Stimulated activated CD8-positive, alpha-beta memory T cell treated with anti-CD3 and anti-CD28 coated beads, Interleukin-7, amount 100 ng/mL, for 24 hours (primary cell): ENCODE measurements at places on chromosomes 6 and 20.

- no peak for DNase-seq
Observed at GRCh38 chr20:2890742-2891141, 17.5 kb downstream of the PTPRA start.

DNA sequence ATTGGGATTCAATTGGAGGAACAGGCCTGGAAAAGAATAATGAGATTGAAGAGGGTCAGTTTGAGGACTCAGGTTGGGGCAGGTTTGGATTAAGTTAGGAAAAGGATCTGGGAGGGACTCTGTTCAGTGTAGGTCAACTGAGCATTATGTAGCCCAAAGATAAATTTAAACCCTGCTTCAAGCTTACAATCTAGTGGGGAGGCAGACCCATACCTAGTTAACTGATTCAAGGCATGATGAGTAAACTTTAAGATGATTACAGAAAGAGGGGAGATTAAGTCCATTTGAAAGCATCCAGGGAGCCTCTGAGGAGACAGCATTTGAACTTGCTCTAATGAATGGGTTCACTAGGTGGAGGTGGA is 11.4 kb upstream of the LTA start:
- DNase-seq, result no peak

- DNase-seq, result no peak
Observed at GRCh38 chr6:41625442-41625841, 12.8 kb upstream of the MDFI start.

DNA sequence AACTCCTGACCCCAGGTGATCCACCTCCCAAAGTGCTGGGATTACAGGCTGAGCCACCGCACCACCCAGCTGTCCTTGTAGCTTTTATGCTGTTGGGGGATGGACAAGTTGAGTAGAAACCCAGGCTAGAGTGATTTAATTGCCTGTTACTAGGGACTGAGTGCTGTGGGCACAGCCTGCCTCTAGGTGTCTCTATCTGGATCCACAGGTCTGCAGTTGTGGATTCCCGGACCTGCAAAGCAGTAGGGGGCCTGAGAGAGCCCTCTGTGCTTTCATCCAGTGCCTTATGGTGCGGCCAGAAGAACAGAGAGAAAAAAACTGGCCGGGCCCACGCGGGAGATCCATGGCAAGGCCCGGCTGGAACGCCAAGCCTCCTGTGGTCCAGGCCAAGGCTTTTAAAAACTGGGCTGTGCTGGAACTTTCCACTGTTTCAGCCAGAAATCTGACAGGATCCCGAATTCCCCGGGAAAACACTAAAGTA is 5.2 kb downstream of the SIRPA start:
- no peak for DNase-seq

DNA sequence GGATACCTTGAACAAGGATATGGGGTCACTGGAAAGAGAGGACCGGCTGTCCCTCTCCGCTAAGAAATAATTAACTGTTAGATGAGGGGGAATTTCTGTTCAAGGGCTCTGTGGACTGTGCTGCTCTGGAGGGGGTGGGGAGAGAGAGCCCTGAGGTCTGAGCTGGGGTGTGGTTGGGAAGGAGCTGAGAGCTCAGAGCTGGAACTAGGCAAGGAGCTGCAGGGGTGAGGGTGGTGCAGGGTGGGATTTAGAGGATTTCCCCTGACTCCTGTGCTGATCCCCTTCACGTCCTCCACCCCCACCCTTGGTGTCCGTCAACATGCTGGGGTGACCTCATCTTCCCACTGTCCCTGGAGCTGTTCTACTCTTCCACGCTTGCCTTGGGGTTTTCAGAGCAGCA is 52.5 kb downstream of the HLA-A start:
- no peak for DNase-seq

DNA sequence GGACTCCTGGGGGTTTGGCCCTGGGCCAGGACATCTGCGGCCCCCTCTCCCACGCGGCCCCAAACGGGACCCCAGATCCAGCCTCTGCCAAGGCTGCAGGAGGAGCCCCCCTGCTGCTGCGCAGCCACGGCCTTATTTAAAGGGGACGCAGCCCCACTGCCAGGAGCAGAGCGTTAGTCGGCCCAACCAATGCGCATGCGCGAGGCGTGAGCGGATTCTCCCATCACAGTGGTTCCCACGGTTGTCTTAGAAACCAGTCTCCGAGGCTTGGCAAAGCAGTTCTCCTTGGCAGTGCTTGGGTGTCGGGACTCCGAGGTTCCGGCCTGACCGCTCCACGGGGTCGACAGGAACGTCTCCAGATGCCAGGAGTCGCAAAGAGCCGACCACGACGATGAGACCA is 288.3 kb upstream of the ZNF337 start:
- DNase-seq, result peak; percentile 14

- no peak for DNase-seq
Observed at GRCh38 chr6:127404594-127405178, 54.5 kb downstream of the KIAA0408 start.

DNA sequence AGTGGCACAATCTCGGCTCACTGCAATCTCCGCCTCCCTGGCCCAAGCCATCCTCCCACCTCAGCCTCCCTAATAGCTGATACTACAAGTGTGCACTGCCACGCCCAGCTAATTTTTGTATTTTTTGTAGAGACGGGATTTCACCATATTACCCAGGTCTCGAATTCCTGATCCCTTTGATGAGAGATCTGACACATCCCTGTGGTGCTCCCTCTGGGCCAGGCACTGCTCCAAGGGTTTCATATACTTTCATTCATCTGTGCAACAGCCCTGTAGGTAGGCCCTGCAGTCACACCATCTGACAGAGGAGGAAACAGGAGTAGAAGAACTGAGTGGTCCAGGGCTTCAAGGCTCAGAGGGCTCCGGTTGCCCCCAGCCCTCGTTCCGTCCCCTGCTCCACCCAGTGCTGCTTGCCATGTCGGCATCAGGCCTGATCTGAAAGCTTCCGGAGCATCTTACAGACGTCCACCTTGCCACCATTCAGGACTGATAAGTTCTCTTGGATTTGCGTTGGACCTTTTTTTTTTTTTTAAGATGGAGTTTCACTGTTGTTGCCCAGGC is 3.3 kb downstream of the ZGPAT start:
- DNase-seq, result no peak

- no peak for DNase-seq
Observed at GRCh38 chr6:105564121-105564902, 161.4 kb upstream of the PREP start.

DNA sequence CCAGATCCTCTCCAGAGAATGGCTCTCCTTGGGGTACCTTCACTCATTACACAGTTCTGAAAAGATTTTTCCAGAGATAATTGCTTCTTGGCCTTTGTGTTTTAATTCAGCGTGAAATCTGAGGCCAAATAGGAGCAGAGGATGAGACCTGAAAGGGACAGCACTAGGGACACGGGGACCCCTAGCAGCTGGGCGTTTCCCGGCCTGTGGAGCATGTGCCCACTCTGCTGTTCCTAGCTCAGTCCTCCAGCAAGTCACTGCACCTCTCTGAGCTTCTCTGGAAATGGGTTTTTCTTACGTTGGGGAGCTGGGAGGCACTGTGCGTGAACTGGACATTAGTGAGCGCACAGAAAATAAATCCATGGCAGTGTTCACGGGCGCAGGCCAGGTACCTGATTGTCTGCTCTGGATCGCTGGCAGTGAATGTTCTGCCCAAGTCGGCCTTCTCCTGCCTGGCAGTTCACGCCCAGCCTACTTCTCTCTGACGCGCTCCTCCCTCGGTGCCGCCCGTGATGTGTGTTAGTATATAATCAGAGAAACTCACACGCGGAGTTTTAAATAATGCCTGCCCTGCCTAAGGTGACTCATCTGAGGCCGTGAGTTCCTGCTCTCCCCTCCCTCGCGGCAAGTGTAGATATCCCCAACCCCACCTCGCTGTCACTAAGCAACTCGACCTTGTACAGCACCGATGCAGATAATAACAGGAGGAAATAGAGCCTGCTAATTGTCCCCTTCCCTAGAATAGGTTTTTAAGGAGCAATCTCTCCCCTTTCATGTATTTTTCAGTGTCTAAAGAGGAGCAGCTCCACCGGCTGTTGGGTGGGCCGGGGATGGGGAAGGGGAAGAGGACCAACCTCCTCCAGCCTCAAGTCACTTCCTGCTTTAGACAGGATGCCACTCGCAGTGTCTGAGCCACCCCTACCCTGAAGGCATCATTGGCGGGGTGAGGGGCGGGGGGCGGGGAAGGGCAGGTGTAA is 2.7 kb upstream of the TUBB2A start:
- DNase-seq, result no peak

DNA sequence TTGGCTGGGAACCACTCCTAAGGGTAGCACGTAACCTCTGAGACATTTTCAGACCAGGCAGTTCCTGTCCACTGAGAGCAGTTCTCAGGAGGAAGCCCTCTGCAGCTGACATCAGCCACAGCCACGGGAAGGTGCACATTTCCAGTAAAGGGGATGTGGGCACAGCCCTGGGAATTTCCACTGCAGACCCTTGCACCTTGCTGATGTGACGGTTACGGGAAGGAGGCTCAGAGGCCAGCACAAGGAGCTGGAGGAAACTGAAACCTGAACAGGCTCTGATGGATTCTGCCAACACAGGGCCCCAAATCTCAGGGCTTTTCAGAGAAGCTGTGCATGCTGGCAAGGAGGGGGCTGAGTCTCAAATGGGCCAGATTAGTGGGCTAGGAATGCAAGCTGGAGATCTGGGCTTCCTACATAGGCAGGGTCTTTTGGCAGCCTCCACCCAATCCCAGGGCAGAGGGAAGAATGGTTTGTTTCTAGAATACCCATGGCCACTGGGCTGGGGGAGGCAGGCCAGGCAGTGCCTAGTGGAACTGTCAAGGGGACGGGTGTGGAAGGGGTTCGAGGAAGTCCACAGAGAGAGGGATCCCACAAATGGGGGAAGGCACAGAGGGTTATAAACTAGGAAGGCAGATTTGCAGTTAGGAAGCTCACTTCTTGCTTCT is 14.2 kb downstream of the EBF4 start:
- DNase-seq, result no peak

- no peak for DNase-seq
Observed at GRCh38 chr6:85669735-85670194, 27.1 kb upstream of the SYNCRIP start.

DNA sequence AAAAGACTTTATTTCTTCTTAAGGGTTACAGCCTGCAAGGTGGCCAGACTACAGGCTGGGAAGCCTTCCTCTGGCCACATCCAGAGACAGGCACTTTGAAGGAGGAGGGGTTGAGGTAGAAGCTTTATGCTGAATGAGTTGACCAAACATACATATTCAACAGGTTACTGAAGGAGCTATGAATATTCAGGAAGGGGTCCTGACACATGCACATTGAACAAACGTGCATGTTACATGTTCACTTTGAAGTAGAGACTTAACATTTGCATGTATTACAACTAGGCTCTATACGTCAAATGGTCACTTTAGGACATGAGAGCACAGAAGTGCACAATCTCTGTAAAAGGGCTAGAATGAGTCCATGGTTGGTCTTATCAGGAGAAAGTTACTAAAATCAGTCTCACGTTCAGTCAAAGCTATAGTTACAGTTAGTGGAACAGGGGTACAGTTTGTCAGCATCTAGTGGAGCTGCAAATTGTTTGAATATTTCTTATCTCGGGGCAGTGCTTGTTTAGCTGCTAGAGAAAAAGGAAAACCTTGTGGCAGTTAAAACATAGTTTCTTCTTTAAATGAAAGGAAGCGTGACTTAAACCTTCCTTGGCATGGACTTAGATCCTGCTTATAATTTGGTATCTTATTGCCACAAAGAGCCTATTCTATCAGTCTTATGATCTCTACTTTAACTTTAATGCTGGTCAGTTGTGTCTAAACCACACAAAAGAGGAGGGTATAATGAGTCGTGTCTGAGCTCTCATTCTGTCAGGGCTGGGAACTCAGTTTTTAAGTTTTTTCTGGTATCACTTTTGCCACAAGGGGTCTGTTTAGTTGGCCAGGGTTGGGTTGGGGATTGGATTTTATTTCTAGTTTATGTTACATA is 4.6 kb upstream of the ZSCAN9 start:
- DNase-seq, result no peak
